ENCODE measurements at places on chromosomes 4 and X.
A peak's percentile ranks its signal among the peaks of the same experiment; 100 is the strongest.

DNA sequence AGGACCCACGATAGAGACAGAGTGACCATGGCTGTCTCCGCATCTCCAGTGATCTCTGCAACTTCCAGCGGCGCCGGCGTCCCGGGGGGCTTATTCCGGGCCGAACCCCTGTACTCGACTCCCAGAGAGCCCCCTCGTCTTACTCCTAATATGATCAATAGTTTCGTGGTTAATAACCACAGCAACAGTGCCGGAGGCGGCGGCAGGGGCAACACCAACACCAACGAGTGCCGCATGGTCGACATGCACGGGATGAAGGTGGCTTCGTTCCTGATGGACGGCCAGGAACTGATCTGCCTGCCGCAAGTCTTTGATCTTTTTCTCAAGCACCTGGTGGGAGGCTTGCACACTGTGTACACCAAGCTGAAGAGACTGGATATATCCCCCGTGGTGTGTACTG, 343 bp downstream of the DACH2 start:
- DNase-seq = no peak

GRCh38 chr4:127217586-127218229, 415.0 kb upstream of the INTU start:
- DNase-seq = no peak

- no peak for DNase-seq
These were observed 87.4 kb downstream of the SMIM20 start for GRCh38 chr4:26001413-26001812.

- DNase-seq = no peak
These were observed 121.8 kb upstream of the FAM241A start for GRCh38 chr4:112023402-112023950.

DNA sequence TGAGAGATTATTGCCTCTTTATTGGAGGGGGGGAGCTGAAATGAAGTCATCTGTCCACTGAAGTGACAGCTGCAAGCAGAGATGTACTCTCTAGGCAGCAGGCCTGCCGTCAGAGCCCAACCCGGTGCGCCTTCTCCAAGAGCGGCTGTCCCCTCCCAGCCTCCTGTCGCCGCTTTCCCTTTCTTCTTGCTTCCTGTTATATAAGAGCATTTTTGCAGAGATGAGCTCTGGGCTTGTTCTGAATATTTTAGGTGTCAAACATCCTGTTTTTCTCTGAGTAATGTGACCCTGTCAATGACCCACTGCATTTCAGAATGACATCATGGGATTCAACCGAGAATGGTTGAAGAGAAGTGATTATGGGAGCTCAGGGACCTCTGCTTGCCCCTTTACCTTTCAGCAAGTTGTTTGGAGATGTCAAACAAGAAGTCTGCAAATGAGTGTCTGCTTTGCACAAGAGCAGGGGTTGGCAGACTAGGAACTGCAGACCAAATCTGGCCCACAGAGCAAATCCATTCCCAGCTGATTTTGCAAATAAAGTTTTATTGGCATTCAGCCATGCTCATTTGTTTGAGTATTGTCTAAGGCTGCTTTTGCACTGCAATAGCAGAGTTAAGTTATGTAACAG, 79.9 kb downstream of the SLC9A6 start:
- DNase-seq = peak; percentile 30

GRCh38 chr4:153274967-153275366, 69.5 kb upstream of the MND1 start:
- DNase-seq = no peak

GRCh38 chr4:88928852-88929251, 128.1 kb downstream of the FAM13A start:
- no peak for DNase-seq

DNA sequence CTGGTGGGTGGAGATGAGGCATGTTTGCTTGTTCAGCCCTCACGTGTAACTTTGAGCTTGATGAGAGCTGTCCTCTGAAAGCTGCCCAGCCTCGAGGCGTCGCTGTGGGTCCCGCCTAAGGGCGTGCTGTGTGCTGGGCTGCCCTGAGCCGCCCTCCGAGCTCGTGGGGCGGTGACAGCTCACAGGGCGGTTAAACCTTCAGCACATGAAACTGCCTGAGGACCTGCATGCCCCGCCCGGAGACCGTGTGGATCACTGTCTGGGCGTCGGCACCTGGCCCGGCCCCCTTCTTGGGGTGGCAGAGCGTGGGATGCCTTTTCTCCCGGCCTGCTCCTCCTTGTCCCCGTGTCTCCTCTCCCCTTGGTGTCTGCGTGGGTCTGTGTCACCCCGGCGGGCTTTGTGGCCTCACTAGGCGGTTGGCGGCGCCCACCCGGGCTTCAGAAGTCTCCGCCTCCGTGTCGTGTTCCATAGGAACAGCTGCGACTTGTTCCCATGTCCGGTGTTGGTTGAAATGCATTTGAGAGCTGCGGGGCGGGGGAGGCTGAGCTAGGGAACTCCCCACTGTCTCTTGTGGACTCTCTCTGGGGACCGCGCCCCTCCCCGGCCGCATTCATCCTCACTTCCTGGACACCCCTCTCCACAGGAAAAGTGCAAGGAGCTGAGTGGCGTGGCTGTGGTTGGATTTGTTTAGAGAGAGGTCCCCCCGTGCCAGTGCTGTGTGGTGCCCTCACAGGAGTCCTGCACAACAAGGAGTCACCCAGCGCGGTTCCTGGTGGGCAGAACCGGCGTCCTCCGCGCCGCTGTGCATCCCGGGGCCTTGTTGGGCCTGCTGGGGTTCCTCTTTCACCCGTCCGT, 6.8 kb downstream of the AKAP17A start:
- no peak for DNase-seq

DNA sequence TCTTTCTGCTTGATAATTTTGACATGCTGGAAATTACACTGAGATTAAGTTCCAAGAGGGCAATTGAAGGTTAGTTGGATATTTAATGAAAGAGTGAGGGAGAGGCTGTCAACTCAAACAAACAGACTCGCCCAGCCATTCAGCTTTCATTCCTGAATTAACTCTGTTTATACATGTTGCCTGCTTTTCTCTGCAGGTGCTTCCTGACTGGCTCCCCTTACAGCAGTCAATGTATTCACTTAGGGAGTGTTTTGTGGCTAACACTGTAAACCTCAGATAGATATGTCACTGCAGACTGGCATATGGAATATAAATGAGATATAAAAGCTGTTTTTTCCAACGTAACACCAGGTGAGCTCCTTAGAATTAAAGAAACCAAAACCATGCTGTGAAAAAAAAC, 28.7 kb downstream of the TMPRSS11A start:
- no peak for DNase-seq

GRCh38 chr4:98319021-98319420, 57.8 kb downstream of the RAP1GDS1 start:
- DNase-seq = no peak

DNA sequence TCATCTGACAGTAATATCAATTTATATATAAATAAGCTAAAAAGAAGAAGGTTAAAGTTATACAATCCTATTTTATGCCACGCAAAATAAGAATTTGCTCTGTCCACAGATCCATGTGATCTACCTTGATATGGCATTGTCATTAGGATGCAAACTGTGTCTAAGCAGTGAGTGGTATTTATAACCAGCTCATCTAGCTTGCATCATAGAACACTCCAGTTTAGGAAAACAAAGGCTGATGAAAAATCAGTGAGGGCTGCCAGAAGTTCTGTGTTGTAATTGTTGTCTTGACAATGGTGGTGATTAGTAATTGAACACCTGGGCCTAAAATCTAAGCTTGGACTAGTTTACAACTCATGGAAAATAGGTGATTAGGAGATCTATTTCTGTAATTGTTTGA, 111.0 kb downstream of the CPE start:
- DNase-seq = no peak

GRCh38 chr4:7829652-7830580, 109.7 kb downstream of the AFAP1 start:
- no peak for DNase-seq

DNA sequence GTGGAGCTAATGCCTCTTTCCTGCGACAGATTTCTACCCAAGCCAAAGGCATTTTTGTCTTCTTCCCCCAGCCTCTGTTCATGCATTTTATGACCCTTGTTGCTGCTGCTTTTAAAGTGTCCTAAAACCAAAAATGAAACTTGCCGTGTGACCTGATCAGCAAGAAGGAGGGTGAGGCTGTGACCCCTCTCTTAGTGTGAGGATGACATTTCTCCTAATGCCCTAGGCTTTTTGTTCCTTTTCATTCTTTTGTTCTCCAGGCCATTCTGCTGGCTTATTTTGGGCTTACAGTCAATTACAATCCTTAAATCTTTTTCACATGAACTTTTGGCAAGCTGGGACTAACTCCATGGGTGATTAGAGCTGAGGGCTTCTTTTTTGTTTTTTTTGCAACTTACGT, 34.4 kb downstream of the PTTG2 start:
- DNase-seq = no peak

GRCh38 chrX:68203211-68203610, 230.1 kb downstream of the OPHN1 start:
- DNase-seq = no peak

- DNase-seq = no peak
These were observed 1.1 kb upstream of the KLHL13 start for GRCh38 chrX:118117741-118118140.

GRCh38 chrX:12443534-12444098, 305.3 kb downstream of the FRMPD4 start:
- no peak for DNase-seq

- no peak for DNase-seq
These were observed 8.4 kb upstream of the CD99 start for GRCh38 chrX:2682565-2683177.

DNA sequence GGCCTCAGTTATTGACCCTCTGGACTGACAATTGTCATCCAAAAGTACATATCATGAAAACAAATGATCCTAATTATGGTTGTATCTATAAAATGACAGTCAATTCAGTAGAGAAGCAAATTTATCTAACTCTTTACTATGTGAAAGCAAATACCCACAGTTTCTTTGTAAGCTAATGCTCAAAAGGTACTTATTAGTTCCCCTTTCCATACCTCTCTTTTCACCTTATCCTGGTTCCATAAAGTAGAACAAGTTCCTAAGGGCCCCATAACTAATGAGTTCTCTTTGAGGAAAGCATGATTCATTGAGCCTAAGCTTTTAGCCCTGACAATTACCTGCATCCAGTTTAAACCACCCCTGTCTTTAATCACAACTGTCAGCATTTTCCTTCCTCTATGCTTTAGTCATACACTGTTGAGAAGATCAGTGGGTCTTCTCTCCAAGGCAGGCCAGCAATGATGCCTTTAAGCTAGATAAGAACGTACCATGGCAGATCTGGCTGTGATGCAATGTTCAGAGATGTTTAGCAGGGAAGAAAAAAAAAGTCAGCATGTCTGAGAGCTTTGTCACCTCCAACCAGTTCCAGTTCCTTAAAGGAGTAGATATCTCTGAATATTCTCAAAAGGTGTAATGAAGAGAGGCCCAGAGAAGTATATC, 179.7 kb upstream of the RASGEF1B start:
- DNase-seq = no peak

GRCh38 chrX:136584545-136584944, 52.5 kb downstream of the VGLL1 start:
- DNase-seq = no peak

GRCh38 chrX:19212037-19212436, 89.8 kb upstream of the ADGRG2 start:
- no peak for DNase-seq

DNA sequence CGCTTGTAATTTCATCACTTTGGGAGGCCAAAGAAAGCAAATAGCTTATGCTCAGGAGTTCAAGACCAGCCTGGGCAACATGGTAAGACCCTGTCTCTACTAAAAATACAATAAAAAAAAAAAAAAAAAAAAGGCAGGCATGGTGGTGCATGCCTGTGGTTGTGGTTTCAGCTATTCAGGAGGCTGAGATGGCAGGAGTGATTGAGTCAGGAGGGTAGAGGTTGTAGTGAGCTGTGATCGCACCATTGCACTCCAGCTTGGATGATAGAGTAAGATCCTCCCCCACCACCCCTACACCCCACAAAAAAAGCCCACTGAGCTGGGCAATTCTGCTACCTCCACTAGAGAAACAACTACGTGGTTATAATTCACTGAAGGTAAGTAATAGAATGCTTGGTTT, 118.8 kb upstream of the PCDH18 start:
- DNase-seq = no peak

DNA sequence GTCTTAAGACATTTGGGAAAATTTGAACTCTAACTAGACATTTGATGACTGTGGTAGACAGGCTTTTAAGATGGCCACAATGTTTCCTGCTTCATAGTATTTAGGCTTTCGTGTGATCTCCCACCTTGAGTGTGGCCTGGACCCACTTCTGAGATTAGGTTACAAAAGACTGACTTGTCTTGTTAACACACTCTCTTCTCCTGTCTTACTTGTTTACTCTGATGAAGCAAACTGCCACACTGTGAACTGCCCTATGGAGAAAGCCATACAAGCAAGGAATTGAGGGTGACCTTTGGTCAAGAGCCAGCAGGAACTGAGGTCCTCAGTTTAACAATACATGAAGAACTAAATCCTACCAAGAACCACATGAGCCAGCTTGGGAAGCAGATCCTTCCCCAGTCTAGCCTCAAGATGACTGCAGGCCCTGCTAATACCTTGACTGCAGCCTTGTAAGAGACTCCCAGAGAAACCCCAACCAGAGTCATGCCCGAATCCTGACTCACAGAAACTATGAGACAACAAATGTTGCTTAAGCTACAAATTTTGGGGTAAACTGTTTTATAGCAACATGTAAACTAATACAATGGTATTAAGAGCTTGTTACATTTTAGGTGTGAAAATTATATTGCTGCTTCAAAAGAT, 20.3 kb downstream of the UBA6 start:
- no peak for DNase-seq

GRCh38 chrX:42797651-42798269, 19.8 kb upstream of the PPP1R2C start:
- no peak for DNase-seq

DNA sequence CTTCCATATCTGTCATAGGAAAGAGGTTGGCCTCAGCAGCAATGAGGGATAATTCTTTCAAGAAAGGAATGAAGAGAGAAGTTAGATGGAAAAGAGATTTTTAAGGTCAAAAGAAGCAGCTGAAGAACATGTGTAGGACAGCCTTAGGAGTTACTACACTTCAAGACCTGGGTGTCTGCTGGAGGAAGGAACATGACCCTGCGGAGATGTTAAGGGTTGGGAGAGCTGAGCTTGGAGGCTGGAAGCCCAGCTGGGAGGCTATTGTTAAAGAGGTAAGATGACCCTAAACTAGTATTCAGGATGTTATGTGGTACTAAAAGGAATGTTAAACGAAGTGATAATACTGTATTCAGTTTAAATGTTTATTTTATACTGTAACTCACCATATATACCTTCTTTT, 15.0 kb downstream of the HADH start:
- DNase-seq = no peak

DNA sequence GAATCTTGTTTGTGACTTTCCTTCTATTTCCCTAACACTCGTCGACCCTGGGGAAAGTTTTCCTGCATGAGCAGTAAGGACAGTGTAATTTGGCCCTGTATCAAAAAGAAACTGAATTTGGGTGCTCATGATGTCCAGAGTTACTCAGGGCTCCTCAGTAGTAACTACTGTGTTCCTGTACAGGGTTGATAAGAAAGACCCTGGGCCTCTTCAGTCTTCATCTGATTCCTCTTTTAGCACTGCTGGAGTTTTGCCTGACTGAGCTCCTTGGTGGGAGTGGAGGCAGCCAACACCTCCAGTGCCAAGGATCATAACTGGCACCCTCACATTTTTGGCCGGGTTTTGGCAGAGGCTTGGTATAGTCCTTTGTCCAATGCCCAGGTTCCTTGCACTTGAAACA, 7.1 kb upstream of the AREG start:
- DNase-seq = no peak

Measured in activated CD8-positive, alpha-beta T cell treated with anti-CD3 and anti-CD28 coated beads, Interleukin-2, amount 10 ng/mL, durations not matched to agents 7 days and 5 days (primary cell).